ENCODE measurements at places on chromosomes 1 and 21.

- no peak for DNase-seq
These were observed 9.3 kb upstream of the PHGDH start for GRCh38 chr1:119702384-119702783.

DNA sequence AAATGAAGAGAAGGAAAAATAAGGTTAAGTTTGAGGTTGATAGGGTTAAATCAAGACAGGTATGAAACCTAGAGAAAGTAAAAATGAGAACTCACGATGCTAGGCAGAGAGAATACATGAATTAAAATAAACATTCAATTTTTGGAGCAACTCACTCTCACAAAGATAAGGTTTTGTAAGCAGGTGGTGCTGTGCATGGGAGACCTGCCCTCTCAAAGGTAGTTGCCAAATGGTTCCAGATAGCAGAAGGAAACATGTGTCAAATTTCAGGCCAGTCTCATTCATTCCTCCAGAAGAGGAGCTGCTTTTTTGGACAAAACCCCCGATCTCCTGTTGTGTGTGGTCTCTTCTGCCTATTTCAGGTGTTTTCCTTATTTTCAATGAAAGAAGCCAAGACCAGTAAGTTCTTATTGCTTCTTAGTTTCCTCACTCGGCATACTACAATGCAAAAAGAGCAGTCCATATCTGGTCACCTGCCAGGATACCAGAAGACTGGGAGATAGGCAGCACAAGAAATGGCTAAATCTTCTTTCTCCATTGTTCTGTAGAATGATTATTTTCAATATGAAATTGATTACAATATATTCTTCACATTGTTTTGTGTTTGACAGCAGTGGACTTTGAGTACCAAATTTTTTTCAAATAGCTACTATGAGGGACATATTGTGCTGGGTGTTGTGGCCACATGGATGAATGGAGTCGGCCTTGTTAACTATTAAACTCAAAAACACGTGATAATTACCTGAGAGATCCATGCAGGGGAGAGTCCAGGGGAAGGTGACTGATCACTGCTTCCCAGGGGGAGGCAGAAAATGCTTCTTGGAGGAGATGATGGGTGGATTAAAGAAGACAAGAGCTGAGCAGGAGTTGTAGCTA lies 3.6 kb downstream of the CR1L start:
- no peak for DNase-seq

GRCh38 chr1:119873135-119874015 lies 22.9 kb downstream of the ADAM30 start:
- no peak for DNase-seq

GRCh38 chr1:119409731-119410130 lies 5.2 kb upstream of the HSD3B2 start:
- peak; percentile 96 for DNase-seq

GRCh38 chr1:83762416-83762815 lies 236.5 kb downstream of the TTLL7 start:
- no peak for DNase-seq

- DNase-seq = no peak
These were observed 7.5 kb upstream of the PRRC2C start for GRCh38 chr1:171477804-171478203.

DNA sequence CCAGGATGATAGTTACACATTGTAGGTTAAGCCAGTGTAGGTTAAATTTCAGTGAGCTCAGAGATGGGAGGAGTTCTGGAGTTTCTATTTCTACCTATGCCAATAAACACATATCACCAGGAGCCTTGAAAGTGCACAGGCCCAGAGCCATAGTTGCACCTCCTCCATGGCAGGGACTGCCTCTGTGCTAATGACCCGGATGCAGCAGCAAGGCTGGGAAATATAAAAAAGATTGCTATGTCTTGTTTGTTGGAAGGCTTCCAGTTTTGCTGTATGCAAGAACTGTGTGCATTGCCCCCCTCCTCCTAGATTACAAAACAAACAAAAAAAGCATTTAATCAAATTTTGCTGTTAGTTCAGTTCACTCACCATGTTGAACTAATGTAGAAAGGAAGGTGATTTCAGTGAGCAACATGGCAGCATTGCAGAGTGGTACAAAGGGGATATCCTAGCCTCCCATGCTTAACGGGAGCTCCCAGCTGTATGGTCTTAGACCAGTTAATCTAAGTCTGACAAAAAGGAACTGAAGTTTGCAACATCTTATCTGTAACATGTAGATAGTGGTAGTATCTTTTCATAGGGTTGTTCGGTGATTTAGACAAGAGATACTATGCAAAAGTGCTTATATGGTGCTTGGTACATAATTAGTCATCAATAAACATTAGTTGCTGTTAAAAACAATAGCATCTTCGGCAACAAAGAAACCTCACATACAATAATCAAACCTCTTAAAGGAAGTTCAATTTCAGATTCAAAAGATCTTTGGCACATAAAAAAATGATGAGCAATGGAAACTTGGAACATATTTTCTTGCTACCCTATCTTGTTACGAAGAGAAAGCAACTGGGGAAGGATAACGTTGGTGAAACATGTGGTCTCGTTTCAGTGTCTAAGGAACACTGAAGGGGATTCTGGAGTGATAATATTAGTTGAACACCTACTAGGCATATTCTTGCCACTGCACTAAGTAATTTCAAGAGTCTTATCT lies 309.5 kb downstream of the ASTN1 start:
- peak; percentile 61 for DNase-seq

- DNase-seq = no peak
These were observed 192.1 kb downstream of the DUSP10 start for GRCh38 chr1:221549815-221550214.

DNA sequence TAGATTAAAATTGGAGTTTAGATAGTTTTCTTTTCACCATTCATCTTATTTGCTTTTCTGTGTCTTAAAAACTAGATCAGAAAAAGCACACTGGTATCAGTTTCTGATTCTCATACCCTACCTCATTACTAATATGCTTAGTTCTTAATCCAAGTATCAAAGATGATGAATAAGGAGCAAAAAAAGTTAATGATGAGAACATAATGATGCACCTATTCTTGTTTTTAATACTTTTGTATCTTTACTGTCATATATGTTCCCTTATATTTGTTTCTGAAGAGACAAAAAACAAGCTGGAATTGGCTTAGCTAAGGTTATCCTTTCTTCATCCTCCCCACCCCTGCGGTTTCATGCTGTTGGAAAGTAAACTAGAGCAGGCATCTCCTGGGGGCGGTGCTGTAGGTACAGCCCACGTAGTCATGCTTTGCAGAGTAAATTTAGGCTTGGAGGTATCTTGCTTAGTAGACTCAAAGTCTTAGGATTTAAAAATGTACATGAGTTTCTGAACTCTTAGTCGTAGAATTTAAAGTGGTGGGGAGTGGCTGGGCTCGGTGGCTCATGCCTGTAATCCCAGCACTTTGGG lies 16.4 kb downstream of the CNIH4 start:
- DNase-seq = no peak

DNA sequence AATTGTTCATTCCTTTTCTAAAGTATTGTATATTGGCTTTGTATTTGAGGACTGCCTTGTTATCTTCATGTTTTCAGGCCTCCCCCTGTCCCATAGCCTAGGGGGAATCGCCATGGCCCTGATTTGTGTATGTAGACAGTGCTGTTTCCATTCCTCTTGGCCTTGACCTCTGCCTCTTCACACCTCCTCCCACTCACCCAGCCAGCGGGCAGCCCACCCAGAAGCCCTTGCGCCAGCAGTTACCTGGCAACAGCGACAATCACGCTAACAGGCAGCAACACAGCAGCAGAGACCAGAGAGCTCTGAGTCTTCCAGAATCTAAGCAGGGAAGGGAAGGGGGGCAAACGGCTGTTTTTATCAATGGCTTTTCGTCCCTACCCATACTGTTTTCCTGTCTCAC lies 50.0 kb upstream of the NPL start:
- DNase-seq = no peak

Measured in NCI-H1105 treated with DMSO at 0.1 percent for 48 hours (cell line).